NCI-H1092 (cell line): ENCODE measurements at places on chromosomes 1 and 21.

- no peak for DNase-seq
Measured at GRCh38 chr1:42259739-42260064, 75.3 kb downstream of the FOXJ3 start.

DNA sequence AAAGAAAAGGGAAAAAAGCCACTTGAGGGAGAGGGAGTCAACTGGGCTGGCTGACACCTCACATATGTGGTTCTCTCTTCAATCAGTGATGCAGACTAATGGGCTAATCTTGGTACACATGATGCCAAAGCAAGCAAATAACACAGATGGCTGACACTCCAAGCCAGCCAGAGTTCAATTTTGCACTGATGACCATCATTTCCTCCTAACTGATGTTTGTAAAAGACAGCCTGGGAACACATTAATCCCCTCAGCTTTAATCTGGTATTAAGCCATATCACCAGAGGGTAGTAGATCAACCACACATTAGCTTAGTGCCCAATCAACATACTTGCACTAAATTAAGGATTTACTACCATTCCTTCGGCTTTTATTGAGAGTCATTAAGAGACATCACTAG is 2.8 kb downstream of the VPS72 start:
- peak; percentile 37 for DNase-seq

- no peak for DNase-seq
Measured at GRCh38 chr21:39055167-39055767, 128.0 kb downstream of the PSMG1 start.

DNA sequence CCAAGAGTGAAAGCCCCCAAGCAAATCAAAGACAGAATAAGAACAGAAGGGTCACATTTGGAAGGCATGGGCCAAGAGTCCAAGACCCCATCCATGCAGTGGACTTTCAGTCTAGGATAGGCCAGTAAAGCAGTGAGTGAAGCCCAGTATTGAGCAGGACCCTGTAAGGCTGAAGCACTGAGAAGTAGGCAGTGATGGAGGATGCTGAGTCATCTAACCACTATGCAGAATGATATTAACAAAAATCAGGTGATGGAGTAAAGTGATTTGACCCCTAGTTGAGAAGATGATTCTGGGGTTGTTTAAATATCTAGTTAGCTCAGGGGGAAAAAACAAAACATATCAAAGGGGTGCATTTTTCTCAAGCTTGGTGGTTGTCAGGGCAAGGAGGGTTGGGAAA is 308.7 kb upstream of the PLXNA2 start:
- DNase-seq, result no peak
